ENCODE measurements at places on chromosomes 1 and 21.
A peak's percentile ranks its signal among the peaks of the same experiment; 100 is the strongest.

- DNase-seq, result no peak
Measured at GRCh38 chr1:231279683-231280082, 38.7 kb downstream of the GNPAT start.

DNA sequence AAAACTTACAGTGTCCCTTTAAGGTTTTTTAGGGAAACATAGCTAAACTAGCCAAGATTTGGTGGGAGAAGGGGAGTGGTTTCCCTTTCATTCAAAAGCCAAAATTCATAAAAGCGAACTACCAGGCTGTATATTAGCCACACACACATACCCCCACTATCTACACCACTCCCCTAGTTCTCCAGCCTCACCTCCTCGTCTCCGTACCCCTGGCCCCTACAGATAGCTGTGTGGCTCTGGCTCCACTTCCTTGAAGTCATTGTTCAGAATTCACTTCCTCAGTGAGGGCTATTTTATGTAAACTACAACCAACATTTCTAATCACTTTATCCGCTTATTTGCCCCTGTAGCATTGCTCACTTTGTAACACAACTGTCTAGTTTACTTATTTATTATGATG, 5.3 kb upstream of the DPH5 start:
- DNase-seq, result no peak

DNA sequence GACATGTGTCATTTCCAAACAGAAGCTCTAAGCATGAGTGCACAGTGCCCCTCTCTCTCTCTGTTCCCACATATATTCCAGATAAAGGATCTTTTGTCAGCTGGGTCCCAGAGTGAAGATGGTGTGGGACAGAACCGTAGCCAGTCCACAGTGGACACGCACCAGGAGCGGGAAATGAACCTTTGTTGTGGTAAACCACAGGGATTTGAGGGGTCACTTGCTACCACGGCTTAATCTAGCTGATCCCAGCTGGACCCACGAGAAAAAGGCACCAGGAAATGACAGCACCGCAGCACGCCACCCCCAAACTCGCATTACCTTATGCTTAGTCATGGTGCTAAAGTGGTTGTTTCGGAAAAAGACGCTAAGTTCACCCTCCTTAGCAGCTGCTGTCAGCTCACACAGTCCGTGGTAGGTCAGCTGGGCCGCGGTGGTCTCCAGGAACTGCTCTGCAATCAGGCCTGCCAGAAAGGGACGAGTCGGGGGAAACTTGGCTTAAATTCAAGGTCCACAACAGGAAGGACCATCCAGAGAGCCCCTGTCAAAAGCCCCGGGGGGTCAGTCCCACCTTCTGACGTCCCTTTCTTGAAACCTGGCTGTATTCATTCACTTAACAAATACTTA, 7.5 kb downstream of the MINDY1 start:
- DNase-seq, result no peak

DNA sequence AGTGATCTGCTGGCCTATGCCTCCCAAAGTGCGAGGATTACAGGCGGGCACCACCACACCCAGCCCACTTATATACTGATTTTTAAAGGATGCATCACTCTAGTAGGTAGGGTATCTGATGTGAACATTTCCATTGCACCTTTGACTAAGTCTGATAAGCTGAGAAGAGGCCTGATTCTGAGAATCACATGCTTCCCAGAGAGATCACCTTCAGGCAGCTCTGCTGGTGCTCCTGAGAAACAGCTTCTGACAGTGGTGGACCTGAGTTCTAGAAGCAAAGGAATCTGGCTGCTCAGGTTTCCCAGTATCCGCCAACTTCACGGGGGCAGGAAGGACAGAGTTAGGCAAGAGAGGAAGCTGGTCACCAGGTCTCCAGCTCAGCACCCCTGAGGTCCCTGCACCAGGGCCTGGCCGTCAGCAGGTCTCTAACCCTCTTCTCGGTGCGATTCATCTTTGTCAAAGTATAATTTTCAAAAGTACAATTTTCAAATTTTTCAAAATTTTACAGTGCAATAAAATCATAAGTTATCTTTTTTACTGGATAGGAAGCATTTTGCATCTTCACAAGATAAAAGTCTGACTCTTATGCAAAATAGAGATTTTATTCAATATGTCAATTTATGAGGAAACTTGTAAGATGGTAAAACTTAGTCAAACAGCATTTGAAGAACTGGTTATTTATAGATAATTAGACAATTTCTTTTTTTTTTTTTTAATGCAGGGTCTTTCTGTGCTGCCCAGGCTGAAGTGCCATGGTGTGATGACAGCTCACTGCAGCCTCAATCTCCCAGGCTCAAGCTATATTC, 25.8 kb upstream of the MPZL1 start:
- DNase-seq, result no peak

- peak; percentile 95 for DNase-seq
Measured at GRCh38 chr1:153545067-153546055, at the start of gene S100A4. S100A4 (minus strand) TSS chr1:153545806; CDS start chr1:153544794, 1,012 bp downstream.

GRCh38 chr1:187471555-187471954, 642.8 kb downstream of the PLA2G4A start:
- no peak for DNase-seq

DNA sequence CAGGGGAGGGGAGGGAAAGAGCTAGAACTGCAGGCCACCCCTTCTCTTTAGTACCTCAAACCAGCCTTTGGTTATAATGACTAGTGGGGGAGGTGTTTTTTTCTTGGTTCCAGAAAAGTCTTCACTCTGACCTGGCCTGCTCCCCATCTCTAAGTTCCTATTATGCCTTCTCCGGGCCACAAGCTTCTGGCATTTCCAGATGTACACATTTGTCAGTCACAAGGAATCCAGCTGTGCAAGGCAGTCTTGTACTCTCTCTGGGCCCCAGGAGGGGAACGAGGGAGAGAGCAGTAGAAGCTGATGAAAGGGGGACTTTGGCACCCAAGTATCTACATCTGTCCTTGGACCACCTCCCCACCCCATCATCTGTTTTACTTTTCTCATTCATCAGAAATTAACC, 2.7 kb upstream of the FALEC start:
- no peak for DNase-seq

DNA sequence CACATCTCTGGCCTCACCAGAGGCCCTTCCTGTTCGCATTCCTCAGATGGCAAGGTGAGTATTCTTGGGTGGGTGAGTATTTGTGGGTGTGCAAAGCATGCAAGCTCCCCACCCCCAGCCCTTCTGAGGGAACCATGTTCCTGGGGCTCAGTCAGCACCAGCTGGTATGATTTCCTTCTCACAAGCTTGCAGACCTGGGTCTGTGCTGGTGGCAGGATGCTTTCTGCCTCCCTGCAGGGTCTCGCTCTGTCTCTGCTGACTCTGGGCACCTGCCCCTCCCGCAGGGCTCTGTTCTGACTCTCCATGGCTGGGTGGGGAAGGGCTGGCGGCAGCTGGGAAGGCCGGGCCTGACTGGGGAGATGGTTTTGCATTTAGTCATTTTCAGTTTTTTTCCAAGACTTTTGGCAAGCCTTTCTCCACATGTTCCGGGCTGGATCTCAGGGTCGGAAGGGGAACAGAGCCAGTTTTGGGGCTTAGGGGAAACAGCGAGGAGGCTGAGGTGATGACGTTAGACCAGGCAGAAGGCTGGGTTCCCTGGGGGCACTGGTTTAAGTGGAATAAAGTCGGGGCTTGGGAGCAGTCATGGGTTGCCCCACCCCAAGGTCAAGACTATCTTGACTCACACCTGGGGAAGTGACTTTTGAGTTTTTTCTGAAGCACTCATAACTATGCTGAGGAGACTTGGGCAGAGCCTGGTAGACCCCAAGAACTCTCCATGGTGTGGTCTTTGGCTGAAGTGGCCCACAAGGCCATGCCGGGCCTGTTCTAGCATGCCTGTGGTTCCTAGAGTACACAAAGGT, 6.2 kb downstream of the RASSF5 start:
- DNase-seq, result no peak

GRCh38 chr1:78856096-78856495, 150.4 kb downstream of the ADGRL4 start:
- no peak for DNase-seq

GRCh38 chr1:92790867-92791266, 6.0 kb upstream of the EVI5 start:
- no peak for DNase-seq

GRCh38 chr1:205972081-205972480, 28.8 kb upstream of the SLC26A9 start:
- DNase-seq, result no peak

GRCh38 chr1:154867064-154867825, 2.8 kb downstream of the KCNN3 start:
- no peak for DNase-seq

DNA sequence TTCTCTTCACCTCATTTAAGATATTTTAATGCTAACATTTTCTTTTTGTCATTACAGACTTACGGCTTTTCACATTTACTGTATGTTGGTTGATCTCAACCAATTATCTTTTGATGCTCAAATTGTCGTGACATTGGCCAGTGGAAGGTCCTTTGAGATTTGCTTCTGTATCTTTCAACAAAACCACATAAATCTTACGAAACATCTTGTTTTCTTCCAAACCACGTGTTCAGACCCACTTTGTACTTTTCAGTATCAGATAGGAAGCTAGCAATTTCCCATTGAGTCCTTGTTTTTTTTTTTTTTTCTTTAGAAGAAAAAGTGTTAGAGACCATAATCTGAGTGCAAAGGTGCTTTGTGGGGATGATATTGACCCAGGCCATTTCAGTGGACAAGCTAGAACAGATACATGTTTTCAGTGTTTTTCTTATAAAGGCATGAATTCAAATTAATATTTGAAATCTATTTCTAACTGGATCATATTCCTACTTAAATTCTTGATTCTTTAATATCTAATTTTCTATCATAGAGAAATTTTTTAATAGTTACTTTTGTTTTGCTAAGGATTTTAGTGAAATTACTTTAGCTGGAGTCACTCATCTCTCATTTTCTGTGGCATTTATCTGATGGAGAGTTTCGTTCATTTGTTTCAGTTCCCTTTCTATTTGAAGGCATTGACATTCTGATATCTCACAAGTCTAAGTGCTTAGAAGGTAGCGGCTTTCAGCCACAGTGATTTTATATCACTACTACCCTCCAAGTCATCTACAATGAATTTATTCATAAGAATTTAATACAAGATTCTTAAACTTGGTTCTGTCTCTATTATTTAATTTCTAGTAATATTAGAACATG, 26.7 kb downstream of the ATG4C start:
- no peak for DNase-seq

- no peak for DNase-seq
Measured at GRCh38 chr1:161164901-161165610, 1.2 kb upstream of the PPOX start.

DNA sequence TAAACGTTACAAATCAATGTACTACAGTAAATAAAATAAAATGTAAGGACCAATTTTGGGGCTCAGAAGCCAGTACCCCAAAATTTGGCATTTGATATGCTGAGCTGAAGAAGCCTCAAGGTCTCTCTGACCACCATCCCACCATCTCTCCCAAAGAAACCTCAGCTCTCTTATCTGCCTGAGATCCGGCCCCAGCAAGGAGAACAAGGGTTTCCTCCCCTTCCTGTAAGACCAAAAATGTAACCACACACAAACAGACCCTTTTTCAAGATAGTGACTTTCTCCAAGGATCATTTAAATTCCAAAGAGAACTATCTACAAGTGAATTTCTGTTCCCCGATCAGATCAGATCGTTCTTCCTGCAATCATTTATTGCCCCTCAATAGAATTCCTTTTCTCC, 68.1 kb upstream of the SLC45A1 start:
- DNase-seq, result no peak

GRCh38 chr1:197140121-197140520, 6.3 kb downstream of the ASPM start:
- DNase-seq, result no peak

- DNase-seq, result no peak
Measured at GRCh38 chr1:53122201-53122885, 20.1 kb downstream of the SLC1A7 start.

DNA sequence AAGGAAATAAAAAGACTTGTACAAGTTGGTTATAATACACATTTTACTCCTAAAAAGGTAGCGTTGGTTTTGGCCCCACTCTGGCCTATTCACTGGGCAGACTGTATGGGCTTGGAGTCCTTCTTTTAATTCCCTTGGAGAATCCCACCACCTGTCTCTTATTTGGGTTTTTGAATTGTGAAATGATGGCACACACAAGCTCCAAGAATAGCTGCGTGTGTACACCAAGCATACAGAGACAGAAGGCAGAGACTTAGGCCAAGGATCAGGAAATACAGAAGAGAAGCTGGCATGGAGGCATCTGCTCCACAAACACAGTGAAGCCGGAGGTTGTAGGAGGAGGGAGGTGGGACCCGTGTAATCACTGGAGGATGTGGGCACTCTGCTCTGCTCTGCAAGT, 29.1 kb downstream of the DDR2 start:
- DNase-seq, result no peak

GRCh38 chr1:95168761-95169351, 51.7 kb downstream of the TLCD4 start:
- DNase-seq, result no peak

DNA sequence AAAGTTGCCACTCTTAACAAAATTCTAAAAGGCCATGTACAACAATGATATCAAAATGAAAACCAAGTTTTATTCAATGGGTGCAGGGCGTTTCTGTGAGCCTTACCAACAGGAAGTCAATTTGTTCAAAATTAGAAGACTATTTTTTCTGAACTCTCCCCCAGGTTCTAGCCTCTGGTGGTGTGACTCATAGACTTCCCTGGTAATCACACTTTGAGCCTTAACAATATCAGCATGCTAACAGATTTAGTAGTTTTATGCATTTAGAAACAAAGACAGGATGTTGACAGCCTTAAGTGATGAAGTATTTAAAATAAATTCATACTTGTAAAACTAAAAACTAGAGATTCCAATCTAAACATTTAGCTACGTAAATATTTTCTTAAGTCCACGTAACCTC, 88.4 kb downstream of the LRRC8C start:
- peak; percentile 66 for DNase-seq

GRCh38 chr21:45303751-45304475, 16.2 kb upstream of the POFUT2 start:
- DNase-seq, result no peak

GRCh38 chr1:74728736-74729135, 4.1 kb downstream of the CRYZ start:
- DNase-seq, result no peak

GRCh38 chr1:10516925-10517676, 42.4 kb downstream of the PEX14 start:
- no peak for DNase-seq

DNA sequence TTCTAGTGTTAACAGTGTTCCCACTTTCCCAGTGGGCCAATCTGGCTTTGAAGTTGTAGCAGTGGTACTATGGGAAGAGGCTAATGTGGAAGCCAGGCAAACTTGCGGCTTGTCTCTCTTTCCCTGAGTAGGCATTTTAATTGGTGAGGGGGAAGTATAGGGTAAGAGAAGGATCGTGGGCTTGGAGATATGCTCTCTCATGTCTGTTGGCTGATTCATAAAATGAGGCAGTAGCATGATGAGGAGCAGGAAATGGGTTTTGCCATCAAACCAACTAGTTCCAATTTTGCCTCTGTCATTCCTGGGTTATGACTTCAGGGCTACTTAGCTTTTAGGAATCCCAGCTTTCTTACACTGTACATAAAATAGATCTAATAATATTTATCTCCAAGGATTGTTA, 12.1 kb downstream of the C8A start:
- no peak for DNase-seq
